ENCODE measurements at places on chromosomes 5 and 9.

- peak; percentile 70 for ATAC-seq
Measured at GRCh38 chr5:43389679-43390329, 22.4 kb downstream of the CCL28 start.

GRCh38 chr9:124320062-124320973 lies 62.6 kb downstream of the NEK6 start:
- no peak for ATAC-seq

DNA sequence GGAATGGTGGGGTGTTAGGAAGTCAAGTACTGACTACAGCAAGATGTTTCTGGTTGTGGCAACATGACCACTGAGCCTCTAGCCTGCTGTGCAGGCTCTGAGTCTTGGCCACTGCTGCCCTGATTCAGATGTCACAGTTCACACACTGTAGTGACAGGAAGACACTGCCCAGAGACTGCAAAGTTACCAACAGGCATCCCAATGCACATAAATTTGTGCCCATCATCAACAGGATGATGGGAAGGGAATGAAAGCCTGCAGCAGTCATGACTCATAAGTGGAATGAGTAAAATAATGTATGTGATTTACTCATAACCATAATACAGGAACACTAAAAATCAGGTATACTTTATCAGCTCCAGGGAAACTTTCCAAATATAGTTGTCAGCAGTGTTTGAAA lies 251.6 kb upstream of the HAPLN1 start:
- no peak for ATAC-seq

- ATAC-seq, result no peak
Measured at GRCh38 chr9:15430920-15431844, 8.5 kb downstream of the SNAPC3 start.

- ATAC-seq, result no peak
Measured at GRCh38 chr9:113941526-113941925, 65.4 kb downstream of the ZNF618 start.

DNA sequence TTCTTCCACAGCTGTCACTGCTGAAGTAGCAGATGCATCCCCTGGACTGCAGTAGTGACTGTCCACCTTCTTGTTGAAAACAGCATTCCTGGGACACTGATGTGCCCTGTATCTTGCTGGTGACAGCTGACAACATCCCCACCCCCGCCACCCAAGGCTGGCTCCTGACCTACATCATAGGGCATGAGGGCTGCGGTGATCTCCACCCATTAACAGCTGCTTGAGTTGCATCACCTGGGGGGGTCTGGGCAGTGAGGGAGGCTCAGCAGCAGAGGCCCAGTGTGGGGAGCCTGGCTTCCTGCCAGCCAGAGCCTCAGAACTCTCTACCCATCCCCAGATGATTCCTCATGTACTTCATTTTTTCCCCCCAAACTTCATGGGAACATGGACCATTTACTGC lies 4.1 kb downstream of the PRUNE2 start:
- peak; percentile 13 for ATAC-seq

- ATAC-seq, result no peak
Measured at GRCh38 chr9:4491626-4491975, 1.3 kb downstream of the SLC1A1 start.

DNA sequence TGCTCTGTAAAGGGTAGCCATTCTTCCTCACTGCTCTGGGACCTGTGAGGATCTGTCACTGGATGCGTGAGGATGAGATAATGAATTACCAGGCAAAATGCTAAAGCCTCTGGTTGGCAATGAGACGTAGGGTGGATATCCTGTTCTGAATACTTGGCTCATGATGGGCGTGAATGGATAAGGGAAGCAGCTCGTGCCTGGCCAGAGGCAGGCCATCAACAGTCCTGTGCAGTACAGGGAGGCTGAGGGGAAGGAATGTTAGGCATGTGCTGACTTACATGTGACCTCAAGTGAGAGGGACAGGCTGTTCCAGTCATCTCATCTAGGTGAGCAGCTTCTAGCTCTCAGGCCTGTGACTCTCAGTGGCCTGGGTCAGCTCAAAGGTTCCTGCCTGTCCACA lies 172.8 kb downstream of the CARTPT start:
- no peak for ATAC-seq

- ATAC-seq, result no peak
Measured at GRCh38 chr5:34580983-34581382, 75.1 kb upstream of the RAI14 start.

DNA sequence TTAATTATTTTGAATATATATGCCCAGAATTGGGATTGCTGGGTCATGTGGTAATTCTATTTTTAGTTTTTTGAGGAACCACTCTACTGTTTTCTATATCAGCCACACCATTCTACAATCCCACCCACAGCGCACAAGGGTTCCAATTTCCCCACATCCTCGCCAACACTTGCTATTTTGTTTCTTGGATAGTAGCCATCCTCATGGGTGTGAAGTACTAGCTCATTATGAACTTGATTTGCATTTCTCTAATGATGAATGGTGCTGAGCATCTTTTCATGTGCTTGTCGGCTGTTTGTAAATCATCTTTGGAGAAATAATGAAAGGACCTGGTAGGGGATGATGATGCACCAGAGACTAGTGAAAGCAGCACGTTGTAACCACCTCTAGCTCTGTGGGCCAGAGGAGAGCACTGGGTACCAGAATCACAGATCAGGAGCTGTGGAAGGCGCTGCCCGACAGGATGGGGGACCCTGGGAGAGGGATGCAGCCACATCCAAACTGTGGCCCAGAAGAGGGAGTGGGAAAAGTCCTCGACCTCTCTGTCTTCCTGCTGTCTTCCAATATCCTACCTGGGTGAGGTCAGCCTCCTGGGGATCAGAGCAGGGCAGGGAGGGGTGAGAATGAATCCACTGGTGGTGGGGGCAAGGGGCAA lies 155.4 kb downstream of the RGS3 start:
- no peak for ATAC-seq

- no peak for ATAC-seq
Measured at GRCh38 chr5:121090822-121091221, 626.7 kb downstream of the PRR16 start.

GRCh38 chr9:127406799-127407491 lies 10.0 kb downstream of the SLC2A8 start:
- no peak for ATAC-seq

- no peak for ATAC-seq
Measured at GRCh38 chr5:154236536-154237375, 46.2 kb downstream of the GALNT10 start.

DNA sequence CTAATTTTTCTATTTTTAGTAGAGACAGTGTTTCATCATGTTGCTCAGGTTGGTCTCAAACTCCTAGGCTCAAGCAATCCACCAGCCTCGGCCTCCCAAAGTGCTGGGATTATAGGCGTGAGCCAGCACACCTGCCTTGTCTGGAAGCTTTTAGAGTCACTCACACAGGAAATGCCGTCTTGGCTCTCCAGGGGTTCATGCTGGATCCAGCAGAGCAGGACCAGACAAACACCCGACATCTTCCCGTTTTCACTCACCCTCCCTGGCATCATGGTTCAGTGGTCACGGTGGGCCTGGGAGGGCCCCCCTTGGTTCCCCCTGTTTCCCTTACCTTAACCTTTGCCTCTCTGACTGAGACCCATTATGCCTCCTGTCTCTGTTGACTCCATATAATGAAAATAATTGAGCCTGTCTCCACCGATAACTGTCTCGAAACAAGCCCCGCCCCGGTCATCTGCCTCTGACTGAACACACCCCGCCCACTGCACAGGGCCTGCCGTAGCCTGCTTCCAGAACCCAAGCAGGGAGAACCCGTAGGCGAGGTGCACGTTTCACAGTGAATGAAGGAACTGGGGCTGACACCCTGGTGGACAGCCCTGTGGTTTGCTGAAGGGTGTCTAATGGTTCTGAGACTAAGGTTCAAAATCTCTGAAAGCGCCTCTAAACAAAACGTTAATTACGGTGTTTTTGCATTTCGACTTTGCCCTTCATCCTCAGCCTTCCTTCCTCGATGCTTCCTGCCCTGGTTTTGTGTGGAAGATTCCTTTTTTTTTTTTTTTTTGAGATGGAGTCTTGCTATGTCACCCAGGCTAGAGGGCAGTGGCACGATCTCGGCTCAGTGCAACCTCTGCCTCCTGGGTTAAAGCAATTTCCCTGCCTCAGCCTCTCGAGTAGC lies 39.7 kb upstream of the SPRY4 start:
- ATAC-seq, result peak; percentile 59

GRCh38 chr9:89497257-89497963 lies 503 bp downstream of the SEMA4D start:
- ATAC-seq, result peak; percentile 60

GRCh38 chr9:113593682-113594281 lies 130.3 kb downstream of the RGS3 start:
- ATAC-seq, result peak; percentile 79

DNA sequence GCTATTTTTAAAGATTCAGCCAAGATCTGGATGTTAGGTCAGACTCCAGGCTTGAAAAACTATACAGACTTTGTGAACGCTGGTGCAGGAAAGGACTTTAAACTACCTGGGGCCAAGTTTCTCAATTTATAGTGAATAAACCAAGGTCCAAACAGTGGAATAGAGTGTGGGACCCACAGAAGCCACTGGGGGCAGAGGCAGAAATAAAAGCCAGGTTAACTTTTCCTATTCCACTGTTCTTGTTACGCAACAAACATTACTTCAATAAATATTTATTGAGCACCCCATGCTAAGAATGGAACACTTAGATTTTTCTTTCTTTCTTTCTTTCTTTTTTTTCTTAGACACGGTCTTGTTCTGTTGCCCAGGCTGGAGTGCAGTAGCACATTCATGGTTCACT lies 11.0 kb upstream of the HAVCR1 start:
- no peak for ATAC-seq

DNA sequence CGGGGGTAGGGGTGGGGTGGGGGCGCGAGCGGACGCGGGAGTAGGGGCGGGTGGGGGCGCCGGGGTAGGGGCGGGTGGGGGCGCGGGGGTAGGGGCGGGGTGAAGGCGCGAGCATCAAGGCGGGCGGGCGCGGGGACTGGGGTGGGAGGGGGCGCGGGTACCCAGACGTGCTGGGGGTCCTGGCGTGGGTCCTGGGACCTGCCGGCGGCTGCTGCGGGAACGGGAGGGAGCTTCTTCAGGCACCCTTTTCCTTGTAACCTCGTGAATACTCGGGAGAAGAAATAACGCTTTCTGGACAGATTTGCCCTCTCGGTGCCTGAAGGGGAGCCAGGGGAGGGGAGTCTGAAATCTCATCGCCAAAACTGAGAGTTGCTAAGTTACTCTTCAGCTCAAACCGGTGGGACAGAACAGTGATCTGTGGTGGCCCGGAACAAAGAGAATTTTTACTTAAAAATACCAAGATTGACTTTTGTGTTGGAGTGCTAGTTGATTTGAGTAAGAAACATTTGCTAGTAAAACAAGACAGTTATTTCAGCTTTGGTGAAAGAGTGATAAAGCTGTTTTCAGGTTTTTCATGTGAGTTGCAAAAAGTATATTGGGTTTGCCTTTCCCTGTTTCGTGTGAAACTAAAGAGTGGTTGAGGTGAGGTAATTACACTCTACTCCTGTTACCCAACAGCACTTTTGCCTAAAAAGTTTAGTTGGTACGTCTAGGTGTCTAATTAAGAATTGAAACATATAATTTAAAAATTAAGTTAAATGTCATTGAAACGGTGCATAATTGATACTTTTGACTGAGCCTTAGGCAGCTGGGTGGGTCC lies 643 bp downstream of the PLEKHG4B start:
- ATAC-seq, result no peak

DNA sequence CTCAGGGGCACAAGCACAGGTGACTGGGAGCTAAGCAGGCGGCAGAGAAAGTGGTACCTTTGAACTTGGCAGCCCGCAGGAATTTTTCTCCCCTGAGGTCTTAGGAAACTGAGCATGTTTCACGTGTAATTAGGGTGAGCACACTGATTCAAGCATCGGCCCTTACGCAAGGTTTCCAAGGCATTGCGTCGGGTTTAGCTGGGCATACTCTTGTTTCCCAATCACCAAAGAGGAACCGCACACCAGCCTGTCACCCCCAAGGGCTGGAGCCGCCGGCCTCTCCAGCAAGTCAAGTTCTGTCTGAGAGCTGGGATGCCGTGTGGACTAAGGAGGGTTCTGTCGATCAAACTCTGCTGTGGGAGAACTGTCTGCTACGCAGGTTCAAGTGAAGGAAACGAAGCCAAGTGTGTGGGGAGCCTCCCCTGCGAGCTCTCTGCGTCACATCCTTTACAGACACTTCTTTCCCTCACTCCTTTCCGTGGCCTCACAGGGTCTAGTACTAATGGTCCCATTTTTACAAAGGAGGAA lies 53.0 kb downstream of the ERGIC1 start:
- no peak for ATAC-seq

- no peak for ATAC-seq
Measured at GRCh38 chr9:33881635-33882034, 64.7 kb downstream of the UBE2R2 start.

- no peak for ATAC-seq
Measured at GRCh38 chr9:91677822-91678436, 254.3 kb upstream of the NFIL3 start.

DNA sequence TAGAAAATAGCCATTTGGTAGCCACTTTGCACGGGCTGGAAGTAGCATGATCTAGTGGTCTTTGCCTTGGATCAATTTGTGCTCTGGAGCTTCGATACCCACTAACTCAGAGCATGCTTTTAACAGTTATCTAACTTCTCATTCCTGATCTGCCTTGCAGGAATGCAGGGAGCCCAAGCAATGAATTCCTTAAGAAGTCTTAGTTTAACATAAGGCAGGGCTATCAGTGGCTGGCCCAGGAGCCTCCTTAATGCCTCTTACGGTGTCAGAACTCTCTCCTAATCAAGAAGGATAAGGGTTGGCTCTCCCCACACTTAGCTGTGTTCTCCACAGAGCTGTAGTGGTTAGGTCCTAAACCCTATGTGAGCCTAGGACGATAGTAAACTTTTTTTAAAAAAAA lies 95.8 kb upstream of the TBCA start:
- ATAC-seq, result no peak

DNA sequence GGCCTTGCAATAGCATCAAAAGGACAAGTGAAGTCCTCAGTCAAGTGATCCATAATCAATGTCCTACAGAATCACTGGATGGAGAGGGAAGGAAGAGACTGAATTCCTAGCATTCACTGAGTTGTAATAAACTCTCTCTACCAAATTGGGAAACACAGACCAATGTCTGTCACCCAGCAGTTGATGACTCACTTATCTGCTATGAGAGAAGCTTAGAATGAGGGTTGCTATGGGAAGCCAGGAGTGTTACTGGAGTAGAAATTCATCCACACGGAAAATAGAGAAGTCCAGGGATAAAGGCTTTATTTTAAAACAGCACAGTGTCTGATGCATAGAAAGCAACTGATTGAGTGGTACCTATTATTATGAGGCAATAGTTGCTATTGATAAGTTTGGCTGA lies 407.4 kb downstream of the BRINP1 start:
- ATAC-seq, result no peak

GRCh38 chr9:130606887-130607600 lies 27.7 kb downstream of the FUBP3 start:
- no peak for ATAC-seq

- ATAC-seq, result no peak
Measured at GRCh38 chr5:34843497-34843896, 4.5 kb downstream of the TTC23L start.

DNA sequence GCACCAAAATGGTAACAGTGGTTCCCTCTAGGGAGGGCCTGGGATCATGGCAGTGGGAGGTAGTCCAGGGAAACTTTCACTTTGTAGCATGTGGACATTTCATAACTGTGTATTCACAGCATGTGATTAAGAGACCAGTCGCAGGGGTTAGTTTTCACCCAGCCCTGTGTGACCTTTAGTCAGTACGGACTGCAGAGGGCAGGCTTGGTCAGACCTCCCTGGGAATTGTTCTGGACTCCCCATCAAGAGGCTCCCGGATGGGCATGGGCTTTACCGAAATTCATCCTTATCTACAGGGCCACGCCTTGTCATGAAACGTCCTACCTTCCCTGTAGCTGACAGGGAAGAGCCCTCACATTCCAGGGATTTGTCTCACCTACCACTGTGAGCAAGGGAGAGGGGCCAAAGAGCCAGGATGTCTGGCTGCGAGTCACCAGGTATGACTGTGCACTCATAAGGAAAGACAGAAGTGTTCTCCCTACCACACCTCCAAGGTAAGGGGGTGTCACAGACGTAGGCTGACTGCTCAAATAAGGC lies 19.9 kb downstream of the GPX3 start:
- ATAC-seq, result no peak

Data from stimulated activated memory B cell treated with anti-CD40 and anti-IgM and Interleukin-4, amounts not matched to agents 10 μg/mL and 1 μg/mL and 100 μg/mL, for 72 hours (primary cell).